Activated naive CD4-positive, alpha-beta T cell (primary cell): ENCODE measurements at places on chromosomes 1 and 21.

DNA sequence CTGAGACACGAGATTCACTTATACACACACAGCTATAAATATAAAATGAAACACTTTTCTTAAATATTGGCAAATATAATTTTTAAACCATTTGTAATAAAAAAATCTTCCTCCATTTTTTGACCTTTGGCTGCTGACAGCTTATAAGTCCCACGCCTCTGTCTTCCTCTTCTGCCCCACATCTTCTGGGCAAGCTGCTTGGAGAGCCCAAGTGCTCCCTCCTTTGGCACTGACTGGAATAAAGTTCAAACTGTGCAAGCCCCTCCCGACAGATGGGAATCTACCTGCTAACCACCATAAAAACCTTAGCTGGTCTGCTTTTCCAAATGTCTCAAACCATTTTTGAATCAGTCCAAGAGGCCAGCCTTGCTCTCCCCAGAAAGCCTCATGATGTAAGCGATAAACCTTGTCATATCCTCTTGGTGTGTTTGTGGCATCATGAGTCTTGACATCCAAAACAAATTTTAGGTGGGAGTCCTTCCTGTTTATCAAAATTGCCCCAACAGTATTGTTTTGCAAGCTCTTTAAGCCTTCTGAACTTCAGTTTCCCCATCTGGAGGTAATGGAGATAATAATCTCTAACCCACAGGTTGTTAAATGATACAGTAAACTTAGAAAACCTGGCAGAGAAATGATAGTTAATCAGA, 99.8 kb downstream of the SNX7 start:
- DNase-seq = no peak

DNA sequence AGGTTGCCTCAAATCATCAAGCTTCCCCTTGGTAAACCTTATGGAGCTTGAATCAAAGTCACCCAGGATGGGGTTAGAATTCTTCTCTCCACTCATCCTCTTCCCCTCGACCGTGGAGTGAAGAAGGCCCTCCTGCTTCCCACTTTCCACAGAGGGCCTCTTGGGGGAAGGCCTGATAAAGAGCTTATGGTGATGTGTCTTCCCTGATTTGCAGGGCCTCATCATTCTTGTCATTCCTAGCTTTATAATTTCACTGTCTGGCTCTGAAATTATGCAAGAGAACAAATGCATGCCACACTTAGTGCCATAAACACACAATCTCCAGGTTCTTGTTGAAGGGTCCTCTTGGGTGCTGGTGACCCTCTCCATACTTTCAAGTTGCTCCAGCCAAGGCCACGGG, 101.2 kb downstream of the HMGB4 start:
- no peak for DNase-seq

GRCh38 chr1:86491171-86491950, 22.6 kb downstream of the CLCA1 start:
- no peak for DNase-seq

DNA sequence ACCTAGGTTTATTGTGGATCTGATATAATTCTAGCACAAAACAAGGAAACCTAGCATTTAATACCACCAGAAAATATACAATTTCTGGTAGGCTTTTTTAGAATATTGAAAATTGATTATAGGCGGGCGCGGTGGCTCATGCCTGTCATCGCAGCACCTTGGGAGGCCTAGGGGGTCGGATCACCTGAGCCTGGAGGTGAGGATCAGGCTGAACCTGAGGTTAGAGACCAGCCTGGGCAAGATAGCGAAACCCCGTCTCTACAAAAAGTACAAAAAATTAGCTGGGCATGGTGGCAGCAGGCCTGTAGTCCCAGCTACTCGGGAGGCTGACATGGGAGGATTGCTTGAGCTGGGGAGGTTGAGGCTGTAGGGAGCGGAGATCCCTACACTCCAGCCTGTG, 948 bp upstream of the COP1 start:
- no peak for DNase-seq
